ENCODE measurements at places on chromosomes 6 and 20. TPM values are rescaled to one million over a fixed set of nuclear protein-coding genes. Genes with fewer than 3 reads are reported as not detected.

The SCGN gene
- total RNA-seq = 0.36 TPM

The ZFP64 gene
- total RNA-seq = 18.8 TPM

The KIAA1586 gene
- 5.8 TPM for total RNA-seq

The FNDC11 gene
- total RNA-seq = 0.25 TPM

The SRSF12 gene
- total RNA-seq = 1.6 TPM

The ADTRP gene
- total RNA-seq = 0.56 TPM

The C20orf173 gene
- not detected for total RNA-seq

The KCNG1 gene
- 26.5 TPM for total RNA-seq

The HMGN4 gene
- total RNA-seq = 80.1 TPM

The BMP6 gene
- total RNA-seq = 20.1 TPM

The TFAP2C gene
- 12.2 TPM for total RNA-seq

The ZSCAN16 gene
- total RNA-seq = 4.2 TPM

The LAMA2 gene
- total RNA-seq = 0.47 TPM

The XKR7 gene
- 0.01 TPM for total RNA-seq

The C2 gene
- total RNA-seq = 0.46 TPM

The SLC32A1 gene
- not detected for total RNA-seq

The KHDC1 gene
- total RNA-seq = 3.4 TPM

The LINC00237 gene
- not detected for total RNA-seq

The PAQR8 gene
- 1.3 TPM for total RNA-seq

The TTLL9 gene
- total RNA-seq = 0.10 TPM

All from A549 treated with Hydrocortisone at 1 μM for 4 hours (cell line).